Stimulated activated CD4-positive, alpha-beta T cell treated with anti-CD3 and anti-CD28 coated beads, Interleukin-4, amount 100 ng/mL, for 4 hours (primary cell): ENCODE measurements at places on chromosomes 4 and X.

DNA sequence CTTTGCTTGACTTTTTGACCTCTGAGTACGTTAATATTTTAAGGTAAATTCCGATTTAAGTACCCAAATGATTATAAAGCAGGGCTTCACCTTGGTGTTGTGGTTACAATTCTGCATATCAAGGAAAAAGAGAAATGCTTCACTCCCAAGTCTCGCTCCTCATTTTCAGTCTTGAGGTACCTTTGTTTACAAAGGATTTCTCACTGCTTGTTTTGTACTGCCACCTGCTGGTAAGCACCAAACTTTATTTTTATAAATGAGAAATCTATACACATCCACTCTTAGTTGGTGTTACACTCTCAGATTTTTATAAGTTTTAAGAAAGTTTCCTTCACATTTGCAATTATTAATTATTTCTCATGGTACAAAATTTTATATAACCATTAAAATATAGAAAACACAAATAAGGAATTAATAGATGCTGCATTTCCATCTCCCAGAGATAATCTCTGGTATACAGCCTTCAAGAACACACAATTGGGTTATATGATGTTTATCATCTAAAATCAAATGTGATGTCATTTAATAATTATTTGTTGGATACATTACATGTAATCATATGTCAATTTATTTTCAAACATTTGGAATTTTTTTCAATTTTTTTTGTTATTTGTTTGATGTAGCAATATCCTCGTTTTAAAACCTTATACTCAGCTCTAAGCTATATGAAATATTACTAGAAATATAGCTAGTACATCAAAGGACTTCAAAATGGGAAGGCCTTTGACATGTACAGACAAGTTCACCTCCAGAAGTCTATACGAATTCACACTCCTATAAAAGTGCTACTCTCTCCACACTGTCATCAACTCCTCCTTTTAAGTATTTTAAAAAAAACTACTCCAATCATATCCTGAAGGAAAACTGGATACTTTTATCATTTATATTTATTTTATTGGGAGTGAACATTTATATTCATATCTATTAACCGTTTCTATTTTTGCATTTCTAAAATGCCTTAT is 179.9 kb downstream of the KCNIP4 start:
- no peak for DNase-seq

- DNase-seq = no peak
These were observed 118.9 kb downstream of the CEP44 start for GRCh38 chr4:174402470-174403176.

- DNase-seq = no peak
These were observed 88.8 kb upstream of the ESX1 start for GRCh38 chrX:104343428-104344129.

DNA sequence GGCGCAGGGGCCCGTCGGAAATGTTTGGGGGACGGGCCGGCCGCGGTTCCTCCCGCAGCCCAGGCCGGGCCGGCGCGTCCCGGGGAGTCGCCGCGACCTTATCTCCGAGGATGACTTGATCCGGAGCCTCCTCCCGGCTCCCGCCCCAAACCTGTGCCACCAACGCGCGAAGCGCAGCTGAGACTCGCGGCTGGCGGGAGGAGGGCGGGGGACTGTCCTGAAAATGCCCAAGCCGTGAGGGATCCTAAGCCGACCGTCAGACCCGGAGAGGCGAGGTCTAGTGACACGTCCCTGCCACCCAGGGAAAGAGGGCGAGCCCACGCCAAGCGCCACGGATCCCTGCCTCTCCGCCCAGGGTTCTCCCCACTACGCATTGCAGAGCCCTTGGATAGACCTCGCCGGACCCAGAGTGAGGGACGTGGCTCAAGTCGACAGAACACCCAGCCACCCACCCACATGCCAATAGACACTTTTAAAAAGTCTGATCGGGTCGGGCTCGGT is 26.9 kb downstream of the UTP14A start:
- DNase-seq = no peak

DNA sequence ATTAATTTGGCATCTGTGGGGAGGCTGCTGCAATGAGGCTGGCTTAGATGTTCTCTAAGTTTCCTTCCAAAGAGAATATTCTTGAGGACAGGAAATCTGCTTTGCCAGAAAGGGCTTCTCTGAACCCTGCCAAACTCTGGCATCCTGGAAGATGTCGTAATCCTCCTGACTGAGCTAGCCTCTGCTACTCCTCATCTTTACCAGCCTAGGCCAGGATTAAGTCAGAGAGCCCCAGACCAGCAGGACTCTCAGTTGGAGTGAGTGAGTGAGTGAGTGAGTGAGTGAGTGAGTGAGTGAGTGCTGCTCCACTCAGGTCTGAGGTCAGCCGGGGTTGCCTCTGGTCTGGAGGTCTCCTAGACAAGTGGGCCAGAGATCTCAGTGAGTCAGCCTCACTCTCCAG is 104.9 kb upstream of the SOD3 start:
- no peak for DNase-seq

GRCh38 chrX:42028109-42028508 is 104.8 kb upstream of the CASK start:
- no peak for DNase-seq

- no peak for DNase-seq
These were observed 28.7 kb upstream of the BMP2K start for GRCh38 chr4:78747475-78747922.

- no peak for DNase-seq
These were observed 45.3 kb downstream of the DDX60L start for GRCh38 chr4:168434993-168435392.

- DNase-seq = no peak
These were observed 10.1 kb upstream of the ARAP2 start for GRCh38 chr4:36254371-36254770.
